NCI-H2171 treated with DMSO at 0.1 percent for 48 hours (cell line): ENCODE measurements at places on chromosomes 5 and 9.

- DNase-seq, result no peak
Observed at GRCh38 chr5:160039810-160040470, 31.0 kb downstream of the TTC1 start.

DNA sequence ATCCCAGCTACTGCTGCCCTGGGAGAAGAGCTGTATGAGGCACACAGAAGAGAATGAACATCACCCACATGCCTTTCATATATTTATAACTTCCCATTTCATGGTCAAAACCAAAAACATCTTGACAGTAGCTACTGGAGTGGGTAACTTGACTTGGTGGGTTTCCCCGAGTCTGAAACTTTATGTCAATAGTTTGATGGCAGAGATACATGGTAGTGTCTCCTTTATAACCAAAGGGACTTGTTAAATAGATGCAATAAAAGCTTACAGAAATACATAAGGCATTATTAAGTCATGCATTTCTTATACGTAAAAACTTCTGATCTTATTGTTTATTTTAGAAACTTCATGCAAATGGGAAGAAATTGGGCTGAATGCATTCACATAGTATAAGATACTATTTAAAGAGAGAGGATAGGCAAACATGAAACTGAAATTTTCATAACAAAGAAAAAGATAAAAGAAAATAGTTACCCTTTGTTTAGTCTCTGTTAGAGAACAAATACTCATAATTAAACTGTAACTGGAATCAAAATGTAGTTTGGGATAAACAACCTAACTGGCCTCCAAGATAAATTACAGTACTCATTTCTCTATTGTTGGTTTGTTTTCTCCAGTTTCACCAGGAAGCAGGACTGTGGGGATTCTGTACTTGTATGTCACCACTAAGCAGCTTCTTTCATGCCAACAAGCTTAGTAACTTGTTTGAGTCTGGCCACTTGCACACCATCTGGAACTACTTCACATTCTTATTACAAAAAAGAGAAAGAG is 459.3 kb upstream of the MEF2C start:
- no peak for DNase-seq

DNA sequence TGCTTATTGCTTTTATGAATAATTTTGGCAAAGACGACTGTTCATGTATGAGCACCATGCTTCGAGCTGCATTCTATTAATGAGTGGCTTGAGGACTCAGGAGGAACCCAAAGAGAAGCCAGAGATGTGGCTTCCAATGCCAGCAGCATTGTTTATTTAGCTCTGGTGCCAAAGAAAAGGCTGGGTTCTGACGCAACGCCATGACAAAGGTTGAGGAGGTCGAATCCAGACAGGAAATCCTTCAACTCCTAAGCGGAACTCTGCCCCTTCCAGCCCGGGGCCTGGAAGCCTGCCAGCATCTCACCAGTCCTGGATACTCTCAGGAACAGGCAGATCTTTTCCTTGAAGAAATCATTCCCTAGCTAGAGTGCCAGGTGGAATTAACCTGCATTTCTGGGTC is 104.4 kb downstream of the ARHGAP26 start:
- no peak for DNase-seq

GRCh38 chr5:178286226-178287090 is 53.9 kb upstream of the PHYKPL start:
- no peak for DNase-seq

DNA sequence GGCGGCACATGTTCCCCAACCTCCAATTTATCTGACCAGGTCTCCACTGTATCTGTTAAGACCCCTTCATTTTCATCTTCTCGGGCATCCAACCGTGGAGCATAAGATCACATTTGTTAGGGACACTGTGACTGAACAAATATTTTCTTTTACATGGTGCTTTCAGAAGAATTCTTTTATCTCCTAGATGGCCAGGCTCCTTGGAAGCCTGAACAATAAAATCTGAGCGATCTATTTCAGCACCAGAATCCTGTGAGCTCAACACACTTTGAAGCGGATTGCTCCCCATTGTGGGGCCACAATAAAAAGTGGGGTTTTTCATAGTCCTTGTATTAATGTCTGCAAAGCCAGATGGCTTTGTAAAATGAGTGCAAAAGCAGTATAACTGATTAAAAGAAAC is 273.7 kb downstream of the CD180 start:
- no peak for DNase-seq

- peak; percentile 49 for DNase-seq
Observed at GRCh38 chr9:16726029-16726428, 144.4 kb downstream of the BNC2 start.

- DNase-seq, result peak; percentile 93
Observed at GRCh38 chr9:108743901-108744371, 111.8 kb downstream of the ACTL7B start.

DNA sequence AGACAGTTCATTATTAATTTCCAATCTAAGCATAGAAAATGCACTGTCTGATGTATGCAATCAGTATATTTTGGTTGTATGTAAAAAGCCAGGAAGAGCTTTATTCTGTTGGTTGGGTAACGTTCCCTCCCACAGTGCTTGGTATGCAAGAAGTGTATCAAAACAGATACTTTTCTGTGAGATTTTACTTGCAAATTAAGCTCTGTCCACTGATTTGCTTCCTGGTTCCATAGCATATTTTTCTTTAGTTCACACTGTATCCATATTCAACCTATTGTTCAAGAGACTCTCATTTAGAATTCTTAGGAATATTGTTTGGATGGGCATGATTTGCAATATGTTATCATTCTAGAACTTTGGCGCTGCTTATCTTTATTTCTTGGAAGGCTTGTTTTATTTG is 47.4 kb downstream of the RNF180 start:
- no peak for DNase-seq

GRCh38 chr5:116922532-116922931 is 347.9 kb upstream of the SEMA6A start:
- no peak for DNase-seq

GRCh38 chr5:74326571-74327338 is 313.8 kb downstream of the ENC1 start:
- DNase-seq, result peak; percentile 21

GRCh38 chr5:108638021-108638420 is 109.7 kb upstream of the FER start:
- DNase-seq, result no peak

- no peak for DNase-seq
Observed at GRCh38 chr9:74414325-74414724, 82.8 kb upstream of the RORB start.

- no peak for DNase-seq
Observed at GRCh38 chr9:106588626-106589025, 274.3 kb upstream of the ZNF462 start.

DNA sequence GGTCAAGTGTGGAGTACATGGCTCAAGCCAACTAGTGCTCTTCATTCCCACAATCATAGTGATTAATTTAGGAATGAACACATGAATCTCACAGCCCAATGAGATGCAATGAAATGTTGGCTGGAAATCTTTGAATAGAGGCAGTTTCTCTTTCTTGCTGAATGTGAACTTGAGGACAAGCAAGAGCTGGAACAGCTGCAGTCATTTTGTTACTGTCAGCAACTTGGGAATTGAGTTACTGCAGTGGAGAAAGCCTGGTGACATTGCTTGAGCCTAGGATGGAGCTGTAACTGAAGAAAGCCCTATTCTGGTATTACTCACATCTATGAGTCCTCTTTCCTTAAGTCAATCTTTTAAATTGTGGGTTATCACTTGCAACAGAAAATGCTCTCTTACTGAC is 62.3 kb downstream of the YIPF5 start:
- DNase-seq, result no peak

DNA sequence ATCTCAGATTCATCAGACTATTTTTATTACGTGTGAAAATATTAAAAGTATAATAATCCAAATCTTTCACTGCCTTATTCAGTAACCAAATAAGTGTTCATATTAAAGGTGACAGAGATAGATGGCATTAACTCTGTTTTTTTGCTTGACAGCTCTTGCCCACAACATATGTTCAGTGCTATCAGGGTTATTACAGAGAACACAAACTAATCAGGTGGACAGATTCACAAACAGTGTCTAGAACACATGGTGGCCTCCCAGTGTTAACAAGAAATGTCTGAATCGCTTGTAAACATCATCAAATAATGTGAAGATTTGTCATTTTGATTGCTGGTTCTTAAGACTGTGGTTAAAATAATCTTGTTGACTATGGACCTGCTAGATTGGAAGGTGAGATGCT is 609.1 kb upstream of the GRAMD2B start:
- DNase-seq, result peak; percentile 52

DNA sequence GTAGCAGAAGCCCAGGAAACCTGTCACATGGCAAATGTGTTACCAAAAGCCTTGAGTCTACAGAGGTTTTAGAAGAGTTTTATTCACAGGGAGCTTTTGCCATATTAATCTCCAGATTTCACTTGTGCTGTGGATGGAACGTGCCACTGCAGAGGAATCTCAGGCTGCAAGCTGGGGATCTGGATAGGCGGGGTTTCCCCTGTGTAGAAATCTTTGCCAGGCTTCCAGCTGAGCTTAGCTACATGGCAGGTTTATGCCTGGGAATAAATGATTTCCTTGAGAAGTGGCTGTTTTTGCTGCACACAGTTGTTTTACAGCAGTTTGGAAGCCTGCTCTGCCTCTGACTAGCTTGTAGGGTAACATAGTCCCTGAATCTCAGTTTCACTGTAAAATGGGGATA is 224.6 kb upstream of the PLPPR1 start:
- no peak for DNase-seq

- peak; percentile 1 for DNase-seq
Observed at GRCh38 chr9:32251539-32251938, 132.9 kb upstream of the ACO1 start.

DNA sequence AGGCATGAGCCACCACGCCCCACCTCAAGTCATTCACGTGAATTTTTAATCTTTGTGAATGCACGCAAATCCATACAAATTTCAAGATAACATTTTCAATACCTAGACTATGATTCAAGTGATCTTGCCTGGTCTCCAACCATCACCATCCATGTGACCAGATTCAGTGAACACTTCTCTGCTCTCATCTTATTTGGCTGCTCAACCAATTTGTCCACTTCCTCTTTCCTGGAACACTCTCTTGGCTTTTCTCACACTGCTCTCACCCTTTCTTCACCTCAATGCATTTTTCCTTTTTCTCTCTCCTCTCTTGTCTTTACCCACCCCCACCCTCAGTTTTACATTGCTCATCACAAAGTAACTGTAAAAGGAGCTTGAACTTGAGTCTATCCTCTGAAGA is 354.7 kb upstream of the KIF2A start:
- no peak for DNase-seq

DNA sequence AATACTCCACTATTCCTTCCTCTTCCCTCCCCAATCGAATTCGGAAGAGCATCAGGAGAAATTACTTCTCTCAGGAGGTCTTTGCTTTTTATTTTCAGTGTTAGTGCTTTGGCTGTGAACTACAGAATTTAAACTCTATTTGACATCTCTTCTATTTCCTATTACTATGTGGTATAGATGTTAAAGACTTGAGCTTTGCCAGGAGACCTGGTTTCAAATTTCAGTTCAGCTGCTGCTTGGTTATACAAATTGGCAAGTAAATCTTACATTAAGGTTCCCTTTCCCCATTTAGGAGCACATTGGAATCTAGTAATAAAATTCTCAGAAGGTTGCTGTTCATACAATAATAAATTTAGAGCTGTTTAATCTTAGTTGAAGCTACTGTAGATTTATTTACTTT is 13.1 kb downstream of the UHRF2 start:
- DNase-seq, result peak; percentile 9

- no peak for DNase-seq
Observed at GRCh38 chr9:91376239-91376638, 14.5 kb upstream of the AUH start.

DNA sequence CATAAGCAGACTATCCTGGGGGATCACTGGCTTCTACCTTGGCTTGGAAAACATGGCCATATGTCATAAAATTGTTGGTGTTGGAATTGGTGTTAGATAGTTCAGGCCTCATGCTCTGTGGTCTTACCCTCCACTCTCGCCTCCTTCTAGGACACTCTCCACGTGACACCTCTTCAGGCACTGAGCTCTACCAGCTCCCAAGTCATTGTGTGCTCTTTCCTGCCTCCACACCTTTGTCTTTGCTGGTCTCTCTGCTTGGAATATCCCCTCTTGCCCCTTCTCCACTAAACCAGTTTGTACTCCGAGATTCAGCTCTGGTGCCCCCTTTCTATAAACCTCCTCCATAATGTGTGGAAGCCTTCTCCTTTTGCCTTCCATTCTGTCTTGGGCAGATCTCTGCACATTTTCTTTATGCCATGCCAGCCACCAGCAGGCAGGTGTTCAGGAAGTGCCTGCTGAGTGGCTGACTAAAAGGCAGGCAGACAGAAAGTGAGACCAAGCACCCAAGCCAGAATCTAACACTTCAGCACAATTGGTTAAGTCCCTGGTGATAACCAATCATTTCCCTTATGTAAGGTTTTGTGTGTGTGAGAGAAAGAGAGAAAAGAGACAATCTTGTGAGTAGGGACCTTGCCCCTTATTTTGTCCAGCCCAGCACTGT is 37.7 kb downstream of the SAR1B start:
- DNase-seq, result peak; percentile 38

GRCh38 chr5:80865551-80865950 is 94.6 kb upstream of the RASGRF2 start:
- DNase-seq, result no peak

DNA sequence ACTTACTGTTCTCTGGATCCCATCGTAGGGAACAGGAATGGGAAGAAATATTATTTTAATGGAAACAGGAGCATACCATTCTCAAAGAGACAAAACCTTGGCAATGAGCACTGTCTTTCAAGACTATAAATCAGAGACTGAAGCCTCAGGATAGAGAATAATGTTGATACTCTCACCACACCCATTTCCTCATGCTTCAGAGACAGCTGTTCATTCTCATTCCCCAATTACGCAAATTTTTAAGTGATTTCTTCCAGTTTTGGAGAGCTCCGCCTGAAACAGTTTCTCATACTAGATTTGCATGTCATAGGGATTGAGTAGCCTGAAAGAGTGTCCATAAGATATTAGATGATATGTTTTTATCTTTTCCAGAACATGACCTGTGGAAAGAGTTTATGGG is 290.5 kb upstream of the RASA1 start:
- no peak for DNase-seq

- peak; percentile 22 for DNase-seq
Observed at GRCh38 chr5:10266839-10267238, 16.8 kb downstream of the CCT5 start.

- no peak for DNase-seq
Observed at GRCh38 chr9:92717201-92718085, 47.2 kb downstream of the BICD2 start.

DNA sequence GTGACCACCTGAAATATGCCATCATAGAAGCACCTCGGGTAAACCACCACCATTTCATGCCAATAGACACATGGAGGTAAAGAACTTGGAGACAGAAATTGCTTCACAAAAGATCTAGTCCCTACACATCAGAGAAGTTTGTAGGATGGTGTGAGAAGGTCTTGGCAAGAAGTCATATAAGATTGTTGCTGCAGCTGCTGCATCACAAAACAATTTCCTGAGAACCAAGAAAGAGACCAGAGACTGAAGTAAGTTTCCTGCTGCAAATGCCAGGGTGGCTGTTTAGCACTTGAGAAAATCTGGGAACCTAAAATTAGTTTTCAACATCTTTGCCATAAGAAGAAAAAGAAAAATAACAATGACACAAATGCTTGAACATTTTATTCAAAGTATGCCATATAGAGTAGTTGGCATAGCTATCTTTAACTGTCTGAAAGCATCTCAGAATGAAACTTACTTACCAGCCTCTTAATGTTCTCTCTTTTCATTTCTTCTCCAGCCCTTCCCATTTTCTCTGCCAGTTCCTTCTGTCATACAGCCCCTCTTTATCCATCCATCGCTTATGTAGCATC is 114.3 kb downstream of the KCTD16 start:
- no peak for DNase-seq
